ENCODE measurements at places on chromosomes 11 and 22. TPM values are rescaled to one million over a fixed set of nuclear protein-coding genes. Genes with fewer than 3 reads are reported as not detected.

MPZL2 gene
- 0.55 TPM for total RNA-seq

TIGD3 gene
- total RNA-seq = 1.2 TPM

OR4A16 gene
- total RNA-seq = not detected

SGSM1 gene
- 3.2 TPM for total RNA-seq

OR51E2 gene
- not detected for total RNA-seq

GRIK4 gene
- total RNA-seq = 2.2 TPM

DEPDC7 gene
- total RNA-seq = 4.4 TPM

SAA1 gene
- total RNA-seq = not detected

ZDHHC5 gene
- 65.2 TPM for total RNA-seq

SCGB1D2 gene
- total RNA-seq = not detected

DENND6B gene
- 1.5 TPM for total RNA-seq

AMPD3 gene
- 5.9 TPM for total RNA-seq

OR10A2 gene
- not detected for total RNA-seq

DNA sequence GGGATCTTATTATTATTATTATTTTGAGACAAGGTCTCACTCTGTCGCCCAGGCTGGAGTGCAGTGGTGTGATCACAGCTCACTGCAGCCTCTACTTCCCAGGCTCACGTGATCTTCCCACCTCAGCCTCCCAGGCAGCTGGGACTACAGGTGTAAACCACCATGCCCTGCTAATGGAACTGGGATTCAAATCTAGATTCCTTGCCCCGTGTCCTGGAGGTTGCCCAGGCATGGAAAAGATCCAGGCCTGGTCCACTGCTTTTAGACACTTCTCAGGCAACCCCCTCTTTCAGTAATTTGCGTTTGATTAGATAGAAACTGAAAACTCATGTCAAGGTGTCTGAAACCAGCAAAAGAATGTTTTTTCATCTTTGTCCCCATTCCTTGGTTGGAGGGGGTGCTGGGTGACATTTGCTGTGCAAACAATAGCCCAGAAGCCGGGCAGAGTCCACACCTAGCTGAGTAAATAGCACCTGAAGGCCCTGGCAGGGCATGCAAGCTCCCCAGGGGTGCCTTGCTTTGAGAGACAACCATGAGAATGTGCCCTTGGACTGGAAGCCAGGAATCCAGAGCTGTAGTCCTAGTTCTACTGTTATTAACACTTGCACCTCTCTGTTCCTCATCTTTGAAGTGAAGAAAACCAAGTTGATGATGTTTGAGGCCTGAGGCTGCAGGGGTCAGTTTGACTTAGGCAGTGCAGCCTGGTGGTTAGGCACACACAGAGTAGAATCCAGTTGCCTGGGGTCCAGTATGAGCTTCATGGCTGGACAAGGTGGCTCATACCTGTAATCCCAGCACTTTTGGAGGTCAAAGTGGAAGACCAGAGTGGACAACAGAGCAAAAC, 19.1 kb upstream of the XBP1 start:
- H3K27ac ChIP-seq = no peak overlapping the region
- no peaks in the 10 kb centered on the region for H3K27me3 ChIP-seq
- peaks cover 7% of the 10 kb centered on the region for H3K4me1 ChIP-seq
- H3K4me3 ChIP-seq = no peak overlapping the region
- DNase-seq = no peak

DNA sequence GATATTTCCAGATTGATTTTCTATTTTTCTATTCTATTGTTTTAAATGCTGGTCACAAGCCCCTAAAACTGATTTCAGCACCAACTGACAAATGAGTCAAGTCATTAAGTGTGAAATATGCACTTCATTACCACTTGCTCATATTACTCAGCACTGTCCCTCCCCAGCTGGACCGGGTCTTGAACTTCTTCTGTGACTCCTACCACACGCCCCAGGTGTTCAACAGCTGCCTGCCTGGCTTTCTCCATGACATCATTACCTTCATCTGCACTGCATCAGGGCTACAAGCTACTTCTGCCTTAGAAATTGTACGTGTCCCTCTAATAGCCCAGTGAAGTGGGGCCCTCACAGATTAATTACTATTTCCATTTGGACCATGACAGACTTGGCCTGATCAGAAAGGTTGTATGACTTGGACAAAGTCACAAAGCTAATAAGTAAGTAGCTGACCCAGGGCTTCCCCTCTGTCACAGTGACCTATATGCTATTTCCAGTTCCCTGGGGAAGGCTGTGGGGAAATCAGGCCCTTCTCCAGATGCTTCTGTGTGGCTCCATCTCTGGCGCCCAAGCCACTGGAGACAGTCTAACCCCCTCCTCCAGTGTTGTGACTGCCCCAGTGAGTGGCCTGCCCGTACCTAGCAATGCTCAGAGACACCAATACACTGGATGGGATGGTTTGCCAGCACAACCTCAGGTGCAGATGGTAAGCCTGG, 18.1 kb downstream of the TBC1D10A start:
- no peak overlapping the region for H3K27ac ChIP-seq
- H3K4me1 ChIP-seq = no peaks in the 10 kb centered on the region
- DNase-seq = no peak
- H3K4me3 ChIP-seq = no peak overlapping the region

GRCh38 chr11:117459123-117459978, 131.7 kb downstream of the CEP164 start:
- no peaks in the 10 kb centered on the region for H3K4me1 ChIP-seq
- no peaks in the 10 kb centered on the region for H3K27me3 ChIP-seq
- H3K27ac ChIP-seq = no peak overlapping the region

DNA sequence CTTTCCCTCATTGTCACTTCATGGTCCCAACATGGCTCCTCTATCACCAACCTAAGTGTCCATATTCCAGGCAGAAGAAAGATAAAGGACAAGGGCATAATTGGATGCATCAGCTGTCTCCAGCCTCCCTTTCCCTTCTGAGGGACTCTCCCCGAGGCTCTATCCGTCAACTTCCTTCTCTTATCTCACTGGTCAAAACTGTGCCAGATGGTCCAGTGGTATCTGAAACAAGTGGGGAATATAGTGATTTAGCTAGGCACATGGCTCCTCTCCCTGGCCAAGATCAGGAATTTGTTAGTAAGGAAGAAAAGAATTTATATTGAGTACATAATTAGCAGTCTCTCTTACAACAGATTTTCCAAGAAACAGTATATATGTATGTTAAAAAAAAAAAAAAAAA, 12.6 kb upstream of the SPON1 start:
- H3K36me3 ChIP-seq = no peaks in the 10 kb centered on the region
- H3K27me3 ChIP-seq = no peaks in the 10 kb centered on the region
- no peaks in the 10 kb centered on the region for H3K4me1 ChIP-seq
- H3K4me3 ChIP-seq = no peak overlapping the region

- no peaks in the 10 kb centered on the region for H3K4me1 ChIP-seq
- no peak overlapping the region for H3K27ac ChIP-seq
- H3K27me3 ChIP-seq = no peaks in the 10 kb centered on the region
Measured at GRCh38 chr11:114180301-114181055, 115.7 kb upstream of the NNMT start.

- no peaks in the 10 kb centered on the region for H3K27me3 ChIP-seq
- H3K27ac ChIP-seq = no peak overlapping the region
- peaks cover 2% of the 10 kb centered on the region for H3K36me3 ChIP-seq
- no peak overlapping the region for H3K4me3 ChIP-seq
- H3K4me1 ChIP-seq = peaks cover 9% of the 10 kb centered on the region
Measured at GRCh38 chr11:96187822-96188221, 155.2 kb downstream of the MAML2 start.

- no peak overlapping the region for H3K27ac ChIP-seq
- no peak overlapping the region for H3K4me3 ChIP-seq
- H3K27me3 ChIP-seq = no peaks in the 10 kb centered on the region
- DNase-seq = no peak
Measured at GRCh38 chr11:92382311-92382710, 157.7 kb downstream of the FAT3 start.

- H3K36me3 ChIP-seq = peaks cover 41% of the 10 kb centered on the region
- no peak overlapping the region for H3K4me3 ChIP-seq
- DNase-seq = no peak
- peaks cover 4% of the 10 kb centered on the region for H3K4me1 ChIP-seq
- no peak overlapping the region for H3K27ac ChIP-seq
- no peaks in the 10 kb centered on the region for H3K27me3 ChIP-seq
Measured at GRCh38 chr11:27217948-27218420, 145.0 kb downstream of the CCDC34 start.

DNA sequence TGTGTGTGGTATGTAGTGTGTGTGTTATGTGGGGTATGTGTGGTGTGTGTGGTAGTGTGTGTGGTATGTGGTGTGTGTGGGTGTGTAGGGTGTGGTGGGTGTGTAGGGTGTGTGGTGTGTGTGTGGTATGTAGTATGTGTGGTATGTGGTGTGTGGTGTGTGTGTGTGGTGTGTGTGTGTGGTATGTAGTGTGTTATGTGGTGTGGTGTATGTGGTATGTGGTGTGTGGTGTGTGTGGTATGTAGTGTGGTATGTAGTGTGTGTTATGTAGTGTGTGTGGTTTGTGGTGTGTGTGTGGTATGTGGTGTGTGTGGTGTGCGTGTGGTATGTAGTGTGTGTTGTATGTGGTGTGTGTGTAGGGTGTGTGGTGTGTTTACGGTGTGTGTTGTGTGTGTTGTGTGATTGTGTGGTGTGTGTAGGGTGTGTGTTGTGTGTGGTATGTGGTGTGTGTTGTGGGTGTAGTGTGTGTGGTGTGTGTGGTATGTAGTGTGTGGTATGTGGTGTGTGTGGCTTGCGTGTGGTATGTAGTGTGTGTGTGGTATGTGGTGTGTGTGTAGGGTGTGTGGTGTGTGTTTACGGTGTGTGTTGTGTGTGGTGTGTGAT, 4.2 kb upstream of the PPP6R2 start:
- H3K4me1 ChIP-seq = no peaks in the 10 kb centered on the region
- DNase-seq = no peak
- no peaks in the 10 kb centered on the region for H3K36me3 ChIP-seq
- H3K27me3 ChIP-seq = no peaks in the 10 kb centered on the region
- no peak overlapping the region for H3K4me3 ChIP-seq
- no peak overlapping the region for H3K27ac ChIP-seq

DNA sequence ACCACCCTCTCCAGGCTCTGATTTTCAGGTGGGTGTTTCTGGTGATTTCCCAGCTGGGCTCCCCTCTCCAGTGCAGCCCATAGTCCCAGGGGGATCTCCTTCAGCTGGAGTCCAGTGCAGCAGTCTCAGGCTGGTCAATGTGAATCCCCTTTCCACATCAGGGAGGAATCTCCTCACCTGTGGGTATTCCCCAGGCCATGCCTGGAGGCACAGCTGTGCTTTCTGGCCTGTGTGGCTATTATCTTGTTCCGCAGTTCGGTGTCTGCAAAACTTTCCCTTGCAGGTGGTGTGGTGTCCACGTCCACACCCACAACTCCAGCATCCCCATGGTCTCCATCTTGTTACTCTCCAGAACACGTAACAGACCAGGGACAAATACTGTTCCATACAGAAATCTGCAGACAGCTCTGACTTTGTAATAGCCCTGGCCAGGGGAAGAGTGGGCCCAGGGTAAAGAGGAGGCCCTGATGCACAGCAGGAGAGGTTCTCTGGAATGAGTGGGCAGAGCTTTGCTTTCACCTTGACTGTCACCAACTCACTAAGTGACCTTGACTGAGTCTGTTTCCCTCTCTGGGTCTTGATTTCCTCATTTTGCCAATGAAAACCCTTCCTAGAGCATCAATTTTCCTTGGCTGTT, 183.2 kb downstream of the CSNK2A3 start:
- H3K36me3 ChIP-seq = no peaks in the 10 kb centered on the region
- no peak for DNase-seq
- H3K4me1 ChIP-seq = no peaks in the 10 kb centered on the region
- no peak overlapping the region for H3K4me3 ChIP-seq

GRCh38 chr11:12362857-12363256, 14.5 kb upstream of the PARVA start:
- H3K4me1 ChIP-seq = no peaks in the 10 kb centered on the region
- H3K36me3 ChIP-seq = peaks cover 6% of the 10 kb centered on the region
- no peak for DNase-seq
- no peaks in the 10 kb centered on the region for H3K27me3 ChIP-seq

DNA sequence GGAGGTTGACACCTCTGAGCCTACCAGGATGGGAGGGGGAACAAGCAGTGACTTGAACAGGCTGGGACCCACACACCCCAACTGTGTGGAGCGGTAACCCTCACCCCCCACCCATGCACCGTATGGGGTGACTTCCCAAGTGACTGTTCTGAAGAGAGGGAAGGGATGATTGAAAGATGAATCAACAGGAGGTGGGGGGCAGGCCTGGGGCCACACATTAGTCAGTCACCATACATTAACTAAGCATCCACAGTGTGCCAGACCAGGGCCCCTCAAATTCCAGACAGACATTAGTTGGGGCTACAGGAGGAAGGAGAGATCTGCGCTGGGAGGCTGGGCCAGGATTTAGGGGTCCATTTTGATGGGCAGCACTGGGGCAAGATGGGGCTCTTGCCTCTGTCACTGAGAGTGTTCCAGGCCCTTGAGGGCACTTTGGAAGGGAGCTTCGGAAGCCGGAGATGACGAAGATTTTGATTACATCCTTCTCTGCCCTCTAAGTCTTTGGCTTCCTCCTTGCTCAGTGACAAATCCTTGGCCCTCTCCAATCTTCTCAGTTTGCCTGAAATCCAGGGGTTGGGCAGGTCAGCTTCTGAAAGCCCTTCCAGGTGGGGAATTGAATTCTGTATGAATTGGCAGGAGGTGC, 966 bp downstream of the SMTN start:
- peaks cover 2% of the 10 kb centered on the region for H3K36me3 ChIP-seq
- no peaks in the 10 kb centered on the region for H3K27me3 ChIP-seq
- H3K4me1 ChIP-seq = no peaks in the 10 kb centered on the region

DNA sequence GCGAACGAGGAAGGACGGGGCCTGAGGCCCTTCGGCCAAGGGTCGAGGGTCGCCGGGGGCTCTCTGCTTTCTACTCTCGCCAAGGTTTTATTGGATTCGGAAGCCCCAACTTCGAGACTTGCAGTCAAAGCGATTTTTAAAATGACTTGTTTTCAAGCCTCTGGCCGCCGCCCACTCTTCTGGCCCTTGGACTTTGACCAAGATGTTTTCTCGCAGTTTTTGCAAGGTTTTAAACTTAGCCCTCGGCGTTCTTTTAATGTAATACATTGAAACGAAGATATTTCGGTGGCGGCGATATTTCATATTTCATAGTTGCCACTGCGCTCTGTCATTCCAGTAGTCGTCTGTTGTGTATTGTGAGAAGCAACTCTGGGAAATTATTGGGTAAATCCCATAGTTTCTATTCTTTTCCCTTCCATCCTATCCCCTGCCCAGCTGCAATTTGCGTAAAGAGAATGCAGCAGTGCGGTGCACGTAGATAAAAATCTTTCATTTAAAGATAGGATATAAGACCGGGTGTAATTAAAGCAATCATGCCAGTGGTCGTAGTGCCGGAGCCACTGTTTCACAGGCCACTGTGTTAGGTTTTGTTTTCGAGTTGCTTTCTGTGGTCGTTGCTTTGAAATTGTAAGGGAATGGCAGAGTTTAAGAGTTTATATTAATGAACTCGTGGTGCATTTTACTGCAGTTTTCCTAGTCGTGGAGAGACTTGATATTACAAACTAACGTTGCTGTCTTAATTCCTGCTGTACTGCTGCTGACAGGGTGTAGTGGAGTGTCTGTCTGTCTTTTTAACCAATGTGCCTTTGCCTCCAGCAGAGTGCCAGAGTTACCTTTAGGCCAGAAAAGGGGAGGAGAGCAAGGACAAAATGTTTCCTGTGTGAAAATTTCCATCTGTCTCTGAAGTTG, 702 bp downstream of the BIRC2 start:
- H3K36me3 ChIP-seq = peaks cover 4% of the 10 kb centered on the region
- no peak for DNase-seq
- H3K4me3 ChIP-seq = peak overlapping the region; percentile 97

- H3K4me1 ChIP-seq = peaks cover 2% of the 10 kb centered on the region
- no peaks in the 10 kb centered on the region for H3K36me3 ChIP-seq
- DNase-seq = no peak
- H3K4me3 ChIP-seq = no peak overlapping the region
- no peaks in the 10 kb centered on the region for H3K27me3 ChIP-seq
Measured at GRCh38 chr11:88523386-88524071, 186.0 kb upstream of the CTSC start.

Data from H9 (cell line).